ENCODE measurements at places on chromosomes 11 and 22.

DNA sequence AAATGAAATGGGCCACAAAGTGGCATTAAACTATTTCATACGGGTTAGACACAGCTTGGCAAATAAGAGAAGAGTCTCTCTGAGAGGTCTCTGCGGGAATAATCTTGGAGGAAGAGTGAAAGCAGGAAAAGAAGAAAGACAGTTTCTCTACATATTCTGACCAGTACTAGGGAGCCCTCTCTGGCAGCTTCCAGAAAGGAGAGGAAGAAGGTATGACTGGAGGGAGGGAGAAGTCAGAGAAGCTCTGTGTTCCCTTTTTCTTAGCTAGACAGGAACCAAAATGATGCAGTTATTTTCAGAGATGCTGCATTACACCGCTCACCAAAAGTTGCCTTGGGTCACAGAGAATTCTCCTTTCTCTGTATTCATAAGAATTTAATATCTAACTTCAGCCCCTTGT lies 382.1 kb downstream of the KCNA4 start:
- no peak for DNase-seq

GRCh38 chr11:69054397-69055211 lies 5.9 kb downstream of the TPCN2 start:
- DNase-seq, result no peak

- DNase-seq, result no peak
Observed at GRCh38 chr11:2380807-2381350, 3.8 kb downstream of the CD81 start.

DNA sequence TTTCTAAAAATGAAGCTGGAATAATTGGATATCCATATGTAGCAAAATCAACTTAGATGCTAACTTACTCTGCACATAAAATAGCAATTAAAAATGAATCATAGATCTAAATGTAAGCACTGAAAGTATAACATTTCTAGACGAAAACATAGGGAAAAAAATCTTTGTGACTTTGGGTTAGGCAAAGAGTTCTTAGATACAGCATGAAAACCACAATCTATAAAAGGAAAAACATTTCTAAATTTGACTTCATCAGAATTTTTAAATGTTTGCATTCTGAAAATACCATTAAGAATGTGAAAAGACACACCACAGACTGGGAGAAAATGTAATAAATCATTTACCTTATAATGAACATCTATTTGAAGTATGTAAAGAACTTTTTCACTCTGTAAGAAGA lies 128.8 kb downstream of the APIP start:
- no peak for DNase-seq

DNA sequence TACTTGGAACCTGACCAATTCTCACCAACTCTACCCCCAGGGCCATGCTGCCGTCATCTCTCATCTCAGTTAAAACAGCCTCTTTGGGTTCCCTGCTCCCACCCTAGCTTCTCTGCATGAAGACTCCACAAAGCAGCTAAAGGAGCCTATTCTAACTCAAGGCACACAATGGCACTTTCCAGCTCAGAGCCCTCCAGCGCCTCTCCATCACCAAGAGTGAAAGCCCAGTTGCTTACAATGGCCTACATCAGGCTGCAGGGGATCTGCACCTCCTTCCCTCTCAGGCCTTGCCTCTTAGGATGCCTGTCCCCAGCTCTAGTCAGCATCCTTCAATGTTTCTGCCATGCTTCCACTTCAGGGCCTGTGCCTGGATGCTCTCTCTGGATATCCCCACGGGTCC lies 83.7 kb upstream of the GNAZ start:
- no peak for DNase-seq

DNA sequence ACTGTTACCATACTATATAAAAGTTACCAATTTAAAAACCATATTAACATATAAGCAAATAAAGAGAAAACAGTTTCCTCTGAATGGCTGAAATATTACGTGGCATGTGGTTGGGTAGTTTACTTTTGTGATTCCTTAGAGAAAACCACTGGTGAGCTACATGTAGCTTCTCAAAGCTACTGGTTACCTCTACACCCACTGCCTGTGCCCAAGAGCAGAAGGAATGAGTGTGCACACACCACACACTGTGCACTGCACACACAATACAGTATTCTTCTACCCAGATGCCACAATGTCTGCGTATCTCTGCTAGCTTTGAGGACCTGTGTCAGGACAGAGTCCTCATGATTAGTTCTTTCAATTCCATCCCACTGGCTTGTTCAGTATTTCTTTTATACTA lies 25.5 kb upstream of the YPEL1 start:
- DNase-seq, result no peak

- no peak for DNase-seq
Observed at GRCh38 chr11:46616551-46617133, 385 bp downstream of the HARBI1 start.

GRCh38 chr22:30195245-30196140 lies 51.1 kb downstream of the LIF start:
- no peak for DNase-seq

GRCh38 chr11:129643031-129643721 lies 172.5 kb upstream of the TMEM45B start:
- no peak for DNase-seq

GRCh38 chr11:115390441-115390840 lies 113.8 kb downstream of the CADM1 start:
- no peak for DNase-seq

GRCh38 chr11:35525501-35526175 lies at the start of gene PAMR1:
PAMR1 (minus strand) TSS chr11:35525616; CDS start chr11:35525585, 31 bp downstream.
- no peak for DNase-seq

GRCh38 chr11:130715877-130716220 lies 200.4 kb downstream of the SNX19 start:
- DNase-seq, result no peak

GRCh38 chr22:17787716-17788330 lies 13.6 kb upstream of the BID start:
- no peak for DNase-seq

DNA sequence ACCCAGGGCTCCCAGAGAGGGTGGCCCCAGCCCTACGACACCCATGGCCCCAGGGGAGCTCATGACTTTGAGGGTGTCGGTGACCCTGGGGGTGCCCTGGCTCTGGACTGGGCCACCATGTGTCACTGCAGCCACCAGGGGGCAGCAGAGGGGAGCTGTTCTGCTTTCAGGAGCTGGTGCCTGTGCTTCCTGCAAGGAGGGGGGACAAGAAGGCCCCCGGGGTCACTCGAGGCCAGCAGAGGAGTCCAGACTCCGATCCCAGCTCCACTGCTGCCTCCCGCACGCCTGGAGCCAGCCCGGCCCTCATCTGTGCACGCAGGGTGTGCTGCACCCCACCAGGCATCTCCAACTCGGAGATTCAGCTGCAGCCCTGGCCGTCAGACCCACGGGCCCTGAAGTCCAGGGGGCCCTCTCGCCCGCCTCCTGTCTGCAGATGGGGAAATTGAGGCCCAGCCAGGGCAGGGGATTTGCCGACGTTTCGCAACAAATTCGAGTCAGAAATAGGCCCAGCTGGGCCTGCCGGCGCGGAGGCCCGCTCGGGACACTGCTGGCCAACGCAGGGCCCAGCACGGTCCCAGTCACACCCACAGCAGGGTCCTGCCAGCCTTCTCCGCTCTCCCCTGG lies 29.5 kb upstream of the WNT7B start:
- peak; percentile 82 for DNase-seq

- DNase-seq, result no peak
Observed at GRCh38 chr11:123195188-123196059, at the start of gene CLMP. CLMP (minus strand) TSS chr11:123195248; CDS start chr11:123194940, 308 bp downstream.

DNA sequence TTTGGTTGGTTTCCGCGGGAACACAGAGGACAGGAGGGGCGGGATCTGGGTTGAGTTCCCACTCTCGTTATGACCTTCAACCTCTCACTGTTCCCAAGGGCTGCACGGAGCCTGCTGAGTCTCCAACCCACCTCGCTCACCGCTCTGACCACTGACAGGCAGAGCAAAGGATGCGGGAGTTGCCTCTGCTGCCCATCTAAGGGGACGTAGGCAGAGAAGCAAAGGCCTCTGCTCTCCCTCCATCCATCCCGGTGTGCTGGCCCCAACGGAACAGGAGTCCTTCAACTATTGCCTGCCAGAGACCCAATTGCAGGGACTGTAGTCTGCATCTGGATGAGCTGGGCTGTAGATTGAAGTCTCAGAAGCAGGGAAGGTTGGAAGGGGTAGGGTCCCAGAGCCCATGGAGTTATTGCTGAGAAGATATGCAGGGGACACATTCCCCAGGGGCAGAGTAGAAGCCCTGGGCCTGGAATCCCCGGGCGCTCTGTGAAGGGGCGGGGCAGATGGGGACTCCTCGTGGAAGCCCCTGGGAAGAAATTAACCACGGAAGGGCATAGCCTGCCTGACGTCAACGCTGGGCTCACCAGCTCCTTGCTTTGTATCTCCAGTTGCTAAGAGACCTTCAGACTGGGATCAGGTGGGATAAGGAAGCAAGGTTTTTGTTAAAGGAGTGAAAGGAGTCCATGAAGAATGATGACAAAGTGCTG lies 12.7 kb upstream of the FXYD2 start:
- no peak for DNase-seq

GRCh38 chr11:65921876-65922275 lies 2.6 kb downstream of the DRAP1 start:
- DNase-seq, result no peak

DNA sequence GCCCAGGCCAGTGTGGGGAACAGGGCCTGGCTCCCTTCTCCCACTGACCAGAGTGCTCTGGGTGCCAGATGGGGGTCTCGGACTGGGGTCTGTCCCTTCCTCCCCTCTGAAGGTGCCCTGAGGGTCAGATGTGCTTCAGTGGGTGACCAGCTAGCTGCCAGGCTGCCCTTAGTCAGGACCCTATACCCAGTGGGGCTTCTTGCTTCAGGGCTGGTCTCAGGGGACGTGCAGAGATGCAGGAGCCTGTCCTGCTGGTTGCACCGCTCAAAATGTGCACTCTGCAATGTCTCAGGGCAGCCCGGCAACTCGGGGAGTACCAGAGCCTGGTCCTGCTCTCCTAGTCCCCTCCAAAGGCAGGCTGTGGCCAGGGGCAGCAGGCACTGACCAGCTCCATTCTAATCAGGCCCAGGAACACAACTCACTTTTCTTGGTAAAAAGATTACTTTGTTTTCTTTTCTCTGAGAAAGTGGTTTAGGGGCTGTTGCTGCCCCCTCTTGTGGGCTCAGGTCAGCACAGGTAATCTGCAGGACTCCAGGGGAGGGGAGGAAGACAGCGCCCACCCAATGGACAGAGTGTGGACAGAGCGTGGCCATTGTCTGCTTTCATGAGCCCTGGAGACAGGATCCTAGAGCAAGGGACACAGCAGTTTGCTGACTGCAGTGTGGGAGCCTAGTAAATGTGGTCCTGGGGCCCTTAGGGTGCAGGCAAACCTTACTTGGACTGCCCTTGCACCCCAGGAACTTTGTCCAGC lies 80.9 kb downstream of the MED15 start:
- DNase-seq, result no peak

- no peak for DNase-seq
Observed at GRCh38 chr11:2732261-2732939, 32.6 kb upstream of the KCNQ1OT1 start.

- DNase-seq, result no peak
Observed at GRCh38 chr11:14184028-14184940, 174.7 kb downstream of the RRAS2 start.

DNA sequence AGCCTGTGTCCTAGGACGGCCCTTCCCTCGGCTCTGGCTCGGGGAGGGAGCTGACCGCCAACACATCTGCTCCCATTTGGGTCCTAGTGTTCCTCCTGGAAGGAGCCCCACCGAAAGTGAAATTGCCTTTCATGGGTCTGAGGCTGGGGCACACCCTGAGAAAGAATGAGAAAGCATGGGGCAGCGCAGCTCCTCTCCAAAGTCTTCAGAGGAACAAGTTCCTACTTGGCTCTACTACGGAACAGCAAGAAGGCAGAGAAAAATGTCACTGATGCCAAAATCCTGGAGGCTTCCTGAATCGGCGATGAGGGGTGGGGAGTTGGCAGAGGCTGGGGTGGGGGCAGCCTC lies 41.5 kb upstream of the MYEOV start:
- no peak for DNase-seq

DNA sequence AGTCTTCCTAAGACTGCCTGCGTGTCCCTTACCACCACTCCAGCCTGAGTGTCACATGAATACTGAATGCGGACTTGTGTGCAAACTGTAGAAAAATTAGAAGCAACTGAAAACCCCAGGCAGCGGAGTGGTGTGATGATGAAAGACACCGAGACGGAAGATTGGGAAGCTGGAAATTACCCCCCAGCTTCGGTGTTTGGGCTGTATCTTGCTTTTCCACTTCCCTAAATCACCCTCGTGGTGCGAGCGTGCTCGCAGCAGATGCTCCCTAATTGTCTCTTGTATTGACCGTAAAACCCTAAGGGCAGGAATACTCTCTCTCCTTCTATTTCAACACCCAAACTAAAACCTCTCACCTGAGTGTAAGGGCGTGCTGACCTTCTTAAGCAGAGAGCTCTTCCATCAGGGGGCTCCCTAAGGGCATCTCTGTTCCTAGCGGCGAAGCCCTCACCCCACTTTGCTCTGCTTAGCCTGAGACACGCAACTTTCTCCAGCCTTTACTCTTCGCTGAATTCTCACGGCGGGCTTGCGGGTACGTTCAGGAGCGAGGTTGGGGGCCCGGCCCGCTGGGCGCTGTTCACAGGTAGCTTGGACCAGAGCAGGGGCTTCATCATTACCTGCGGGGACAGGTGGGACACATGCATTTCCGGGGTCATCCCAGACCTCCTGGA lies 62.4 kb downstream of the CRYBB2 start:
- DNase-seq, result no peak

- no peak for DNase-seq
Observed at GRCh38 chr11:9184516-9184915, 80.6 kb downstream of the DENND5A start.

- no peak for DNase-seq
Observed at GRCh38 chr22:39169797-39170466, 17.5 kb upstream of the CBX7 start.

- DNase-seq, result no peak
Observed at GRCh38 chr22:38729946-38730345, 24.2 kb downstream of the GTPBP1 start.

- no peak for DNase-seq
Observed at GRCh38 chr22:27075028-27075678, 417.8 kb downstream of the MIAT start.

DNA sequence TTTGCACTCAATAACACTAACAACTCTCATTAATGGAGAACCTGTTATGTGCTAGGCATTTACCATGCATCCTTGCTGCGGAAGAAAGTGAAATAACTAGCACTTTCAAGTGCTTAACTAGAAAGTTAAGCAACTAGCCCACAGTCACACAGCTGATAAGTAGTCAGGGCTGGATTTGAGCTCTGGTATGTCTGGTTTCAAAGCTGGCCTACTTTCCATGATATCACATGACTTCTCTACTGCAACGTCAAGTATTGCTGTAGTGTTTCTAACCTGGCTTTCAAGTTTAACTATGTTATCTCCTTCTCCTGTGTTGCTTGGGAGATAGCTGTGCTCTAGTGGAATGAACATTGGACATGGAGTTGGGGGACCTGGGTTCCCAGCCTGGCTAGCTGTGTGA lies 12.1 kb downstream of the SLC15A3 start:
- no peak for DNase-seq

GRCh38 chr22:30922151-30922611 lies 46.4 kb downstream of the MORC2 start:
- DNase-seq, result peak; percentile 68

GRCh38 chr22:17705951-17706900 lies 67.7 kb downstream of the BCL2L13 start:
- no peak for DNase-seq

All from stimulated activated CD8-positive, alpha-beta memory T cell treated with anti-CD3 and anti-CD28 coated beads, Interleukin-4, amount 100 ng/mL, for 24 hours (primary cell).